ENCODE measurements at places on chromosomes 16 and 17. TPM values are rescaled to one million over a fixed set of nuclear protein-coding genes. Genes with fewer than 3 reads are reported as not detected.

Gene AMDHD2
- 67.0 TPM for total RNA-seq

Gene CSH2
- not detected for total RNA-seq

Gene BICDL2
- total RNA-seq, result 1.1 TPM

Gene SLC35G6
- not detected for total RNA-seq

Gene TEKT5
- total RNA-seq, result not detected

DNA sequence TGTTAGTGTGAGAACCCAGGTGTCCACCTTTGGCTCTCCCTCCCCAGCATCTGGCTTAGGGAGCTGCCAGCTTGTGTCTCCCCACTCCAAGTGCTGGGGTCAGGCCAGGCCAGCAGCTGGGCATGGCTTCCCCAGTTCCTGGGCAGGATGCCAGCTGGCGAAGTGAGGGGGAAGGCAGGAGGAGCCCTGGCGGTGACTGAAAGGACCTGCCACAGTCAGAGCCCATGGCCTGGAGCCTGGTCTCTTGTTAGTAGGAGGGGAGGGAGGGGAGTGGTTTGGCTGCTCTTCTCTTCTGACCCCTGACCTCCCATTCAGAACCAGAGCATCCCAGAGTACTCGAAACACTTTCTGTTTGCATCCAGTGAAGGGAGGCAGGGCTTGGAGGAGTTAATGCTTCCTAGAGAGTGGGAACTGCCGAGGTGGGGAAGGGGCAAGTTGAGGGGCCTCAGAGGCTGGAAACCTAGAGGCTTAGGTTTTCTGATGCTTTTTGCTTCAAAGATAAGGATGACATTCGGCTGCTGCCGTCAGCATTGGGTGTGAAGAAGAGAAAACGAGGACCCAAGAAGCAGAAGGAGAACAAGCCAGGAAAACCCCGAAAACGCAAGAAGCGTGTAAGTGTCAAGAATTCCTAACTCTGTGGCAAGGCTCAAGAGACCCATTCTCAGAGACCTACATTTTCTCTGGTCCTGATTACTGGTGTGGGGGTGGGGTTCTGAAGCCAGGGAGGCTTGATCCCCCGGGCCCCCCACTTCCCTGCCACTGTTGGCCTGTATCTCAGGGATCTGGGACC lies 772 bp downstream of the CHD3 start:
- DNase-seq, result peak; percentile 94

- no peak for DNase-seq
Measured at GRCh38 chr17:17926840-17927449, 45.3 kb downstream of the TOM1L2 start.

GRCh38 chr16:11800382-11800718 lies 3.3 kb upstream of the ZC3H7A start:
- DNase-seq, result no peak

GRCh38 chr17:983921-984320 lies 4.3 kb upstream of the NXN start:
- DNase-seq, result no peak

GRCh38 chr17:7250695-7251627 lies 573 bp downstream of the CTDNEP1 start:
- DNase-seq, result no peak

GRCh38 chr17:17886726-17887125 lies 49.9 kb upstream of the SREBF1 start:
- no peak for DNase-seq

- DNase-seq, result peak; percentile 12
Measured at GRCh38 chr17:35345926-35346771, 27.3 kb downstream of the SLFN11 start.

- DNase-seq, result no peak
Measured at GRCh38 chr17:82358465-82359350, at the start of gene TEX19. TEX19 (plus strand) TSS chr17:82359247; CDS start chr17:82362151, 2,904 bp downstream.

GRCh38 chr16:24075931-24076716 lies 180.0 kb upstream of the CACNG3 start:
- DNase-seq, result no peak

DNA sequence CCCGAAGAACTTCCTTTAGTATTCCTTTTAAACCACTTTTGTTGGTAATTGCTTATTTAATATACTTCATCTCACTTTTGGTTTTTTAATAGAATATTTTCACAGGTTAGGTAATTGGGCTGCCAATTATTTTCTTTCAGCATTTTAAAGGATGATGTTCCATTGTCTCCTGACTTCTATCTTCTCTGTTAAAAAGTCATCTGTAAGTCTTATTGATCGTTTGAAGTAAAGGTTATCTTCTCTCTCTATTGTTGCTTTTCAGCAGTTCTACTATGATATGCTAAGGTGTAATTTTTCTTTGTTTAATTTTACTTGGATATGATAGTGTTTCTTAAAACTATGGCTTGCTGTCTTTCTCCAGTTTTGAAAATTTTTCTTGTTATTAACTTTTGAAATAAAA lies 307.5 kb downstream of the MAP2K4 start:
- DNase-seq, result no peak

GRCh38 chr16:82862057-82862456 lies 235.3 kb downstream of the CDH13 start:
- DNase-seq, result no peak

- DNase-seq, result no peak
Measured at GRCh38 chr16:78022347-78023060, at the start of gene CLEC3A. CLEC3A (plus strand) TSS chr16:78022548; CDS start chr16:78022627, 79 bp downstream.

DNA sequence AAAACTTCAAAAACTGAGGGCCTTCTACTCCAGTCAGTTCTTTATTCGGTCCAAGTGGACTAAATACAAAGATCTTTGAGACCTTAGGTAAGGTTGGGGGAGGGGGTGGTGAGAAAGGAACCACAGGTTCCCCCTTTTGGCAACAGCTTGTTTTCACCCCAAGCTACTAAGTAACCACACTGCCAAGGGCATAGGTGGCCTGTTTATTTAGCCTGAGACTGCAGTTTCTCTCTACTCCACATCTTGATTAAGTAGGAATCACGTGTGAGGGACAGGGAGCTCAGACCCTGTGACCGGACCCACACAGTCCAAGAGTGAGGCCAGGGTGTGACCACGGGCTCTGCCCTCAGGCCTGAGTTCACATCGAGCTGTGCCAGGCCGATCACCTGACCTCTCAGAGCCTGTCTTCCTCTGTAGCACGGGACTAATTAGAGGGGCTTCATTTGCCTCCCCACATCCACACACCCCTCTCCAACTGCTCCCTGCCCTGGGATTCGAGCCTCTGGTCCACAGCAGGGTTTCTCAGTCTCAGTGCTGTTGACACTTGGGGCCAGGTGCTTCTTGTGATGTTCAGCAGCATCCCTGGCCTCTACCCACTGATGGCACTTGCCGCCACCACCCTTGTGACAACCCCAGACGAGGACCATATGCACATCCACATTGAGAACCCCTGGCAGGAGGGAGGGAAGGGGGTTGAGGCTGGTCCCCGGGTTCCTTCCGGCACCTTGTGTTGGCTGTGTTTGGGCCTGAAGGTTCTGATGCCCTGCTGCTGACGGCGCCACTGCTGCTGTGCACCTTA lies 17.8 kb downstream of the ST6GALNAC2 start:
- no peak for DNase-seq

GRCh38 chr17:7109461-7110322 lies 4.9 kb downstream of the ASGR2 start:
- DNase-seq, result no peak

DNA sequence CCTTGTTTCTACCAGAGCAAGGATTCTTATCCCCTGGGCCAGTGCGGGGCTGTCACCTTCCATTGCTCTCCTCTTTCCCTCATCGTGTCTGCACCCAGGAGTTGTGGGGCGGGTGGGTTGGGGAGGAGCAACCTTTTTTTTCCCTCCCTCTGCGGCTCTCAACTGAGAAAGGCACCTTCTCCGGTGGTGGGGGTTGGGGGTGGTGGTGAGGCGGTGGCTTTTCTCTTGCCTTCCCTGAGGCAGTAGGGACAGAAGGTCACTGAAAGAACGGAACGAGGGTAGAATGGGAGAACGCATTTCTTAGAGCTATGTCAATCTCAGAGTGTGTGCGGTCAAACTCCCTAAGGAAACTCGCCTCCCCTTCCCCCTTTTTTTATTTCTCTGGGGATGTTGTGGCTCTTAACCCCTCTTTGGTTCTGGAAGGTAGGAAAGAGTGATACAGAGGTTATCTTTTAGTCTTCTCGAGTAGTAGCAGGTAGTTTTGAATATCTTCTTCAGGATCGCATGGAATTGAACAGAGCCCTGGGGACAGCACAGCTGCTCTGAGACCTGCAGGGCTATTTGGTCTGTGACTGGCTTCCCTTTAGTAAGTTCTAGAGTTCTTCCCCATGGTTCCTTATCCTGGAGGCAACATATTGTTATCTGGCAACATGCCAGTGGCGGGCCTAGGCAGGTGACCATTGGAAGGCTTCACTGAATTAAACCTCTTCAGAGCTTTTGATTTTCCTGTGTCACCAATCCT lies 994 bp downstream of the CLTC start:
- DNase-seq, result no peak
